NCI-H460 (cell line): ENCODE measurements at places on chromosomes 13 and 19.
A peak's percentile ranks its signal among the peaks of the same experiment; 100 is the strongest.

DNA sequence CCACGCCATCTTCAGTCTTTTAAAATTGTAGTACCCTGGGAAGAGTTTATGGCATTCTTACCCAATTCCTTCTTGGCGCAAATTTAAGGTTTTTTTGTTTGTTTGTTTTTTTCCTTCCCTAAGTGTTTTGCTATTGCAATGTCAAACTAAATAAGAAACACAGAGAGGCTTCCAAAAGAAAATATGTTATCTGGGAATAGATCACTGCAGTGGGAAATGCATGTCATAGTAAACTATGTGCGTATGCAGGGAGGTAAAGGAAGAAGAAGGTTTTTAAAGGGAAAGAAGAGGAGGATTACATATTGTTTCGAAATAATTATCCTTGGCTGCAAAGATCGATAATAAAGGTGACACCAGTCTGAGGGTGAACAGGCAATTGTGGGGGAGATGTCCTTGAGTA is 13.2 kb downstream of the CLEC11A start:
- DNase-seq = no peak

DNA sequence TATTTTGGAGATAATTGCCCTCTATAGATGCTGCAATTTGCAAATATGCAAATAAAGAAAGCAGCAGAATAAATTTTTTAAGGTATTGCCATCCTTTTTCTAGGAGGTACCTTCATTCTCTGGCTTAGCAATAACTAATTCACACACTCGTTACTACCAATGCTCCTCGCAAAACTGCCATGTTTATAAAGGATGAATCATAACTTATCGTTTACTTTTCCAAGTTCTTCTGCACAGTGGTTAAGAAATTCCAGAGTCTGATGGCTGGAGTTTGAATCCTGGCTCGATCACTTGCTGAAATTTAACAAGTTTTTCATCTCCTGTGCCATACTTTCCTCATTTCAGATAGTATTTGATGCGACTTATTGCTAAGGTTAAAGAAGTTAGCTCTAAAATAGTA is 708.6 kb upstream of the KLHL1 start:
- DNase-seq = peak; percentile 22

DNA sequence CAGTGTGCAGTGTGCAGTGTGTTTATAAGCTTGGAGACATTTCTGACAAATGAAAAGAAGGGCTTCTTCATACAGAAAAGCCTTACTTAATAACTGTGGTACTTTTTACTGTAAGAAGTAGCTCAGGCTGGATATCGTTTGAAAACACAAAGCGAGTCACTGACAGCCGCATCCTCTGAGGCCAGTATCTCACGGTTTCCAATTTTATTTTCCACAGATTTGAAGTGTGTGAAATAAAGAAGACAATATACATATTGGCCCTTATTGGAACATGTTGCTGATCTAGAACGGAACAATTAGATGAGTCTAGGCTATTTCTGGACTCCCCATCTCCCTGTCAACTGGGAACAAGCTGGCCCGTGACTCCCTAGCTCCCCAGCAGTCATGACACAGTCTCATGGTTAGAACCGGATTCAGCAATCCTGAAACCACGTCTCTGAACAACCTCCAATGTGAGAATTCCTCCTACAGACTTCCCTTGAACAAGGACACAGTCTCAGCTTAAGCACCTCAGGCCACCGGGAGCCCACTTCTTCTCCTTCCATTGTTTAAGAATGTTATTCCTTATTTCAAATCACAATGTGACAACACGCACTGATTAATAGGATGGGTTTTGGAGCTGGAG is 484.5 kb downstream of the COG6 start:
- no peak for DNase-seq

DNA sequence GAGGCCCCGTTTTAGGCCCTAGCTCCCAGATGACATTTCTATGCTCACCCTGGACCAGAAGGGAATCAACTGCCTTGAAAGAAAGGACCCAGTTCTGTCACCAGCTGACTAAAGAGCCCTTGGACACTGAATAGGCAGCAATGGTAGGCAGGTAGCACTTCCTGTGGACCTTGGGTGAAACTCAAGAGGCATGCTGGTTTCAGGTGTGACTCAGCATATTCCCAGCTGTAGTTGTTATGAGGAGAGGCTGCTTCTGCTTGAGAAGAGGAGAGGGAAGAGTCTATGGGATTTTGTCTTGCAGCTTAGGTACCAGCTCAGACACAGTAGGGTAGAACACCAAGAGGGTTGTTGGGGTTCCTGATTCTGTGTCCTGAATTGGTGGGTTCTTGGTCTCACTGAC is 37.9 kb upstream of the HTR2A start:
- DNase-seq = no peak

- DNase-seq = no peak
Observed at GRCh38 chr19:39924389-39924788, 10.0 kb downstream of the FCGBP start.

GRCh38 chr19:11070123-11070522 is 19.1 kb upstream of the LDLR start:
- DNase-seq = no peak

DNA sequence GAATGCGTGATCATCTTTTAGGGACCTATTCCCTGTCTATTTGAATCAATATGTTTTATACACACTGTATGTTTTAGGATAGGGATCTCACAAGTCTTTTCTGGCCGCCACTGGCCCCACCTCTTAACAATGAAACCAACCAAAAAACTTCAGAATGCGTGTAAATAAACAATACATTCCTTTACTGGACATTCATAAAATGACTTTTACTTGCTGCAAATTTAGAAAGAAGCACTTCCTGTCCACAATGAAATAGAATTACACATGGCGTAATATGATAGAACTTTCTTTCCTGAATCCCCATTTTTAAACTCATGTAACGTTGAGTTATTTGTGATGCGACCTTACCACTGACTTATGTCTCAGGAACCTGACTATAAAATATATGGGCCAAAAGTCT is 233.6 kb downstream of the SLITRK6 start:
- no peak for DNase-seq
